ENCODE measurements at places on chromosomes 11 and 22.

- H3K4me3 ChIP-seq, result no peak overlapping the region
- H3K4me1 ChIP-seq, result no peaks in the 10 kb centered on the region
- DNase-seq, result no peak
- H3K27me3 ChIP-seq, result no peaks in the 10 kb centered on the region
- no peaks in the 10 kb centered on the region for H3K36me3 ChIP-seq
- no peak overlapping the region for H3K27ac ChIP-seq
Measured at GRCh38 chr22:25899566-25899965, 157.6 kb downstream of the MYO18B start.

DNA sequence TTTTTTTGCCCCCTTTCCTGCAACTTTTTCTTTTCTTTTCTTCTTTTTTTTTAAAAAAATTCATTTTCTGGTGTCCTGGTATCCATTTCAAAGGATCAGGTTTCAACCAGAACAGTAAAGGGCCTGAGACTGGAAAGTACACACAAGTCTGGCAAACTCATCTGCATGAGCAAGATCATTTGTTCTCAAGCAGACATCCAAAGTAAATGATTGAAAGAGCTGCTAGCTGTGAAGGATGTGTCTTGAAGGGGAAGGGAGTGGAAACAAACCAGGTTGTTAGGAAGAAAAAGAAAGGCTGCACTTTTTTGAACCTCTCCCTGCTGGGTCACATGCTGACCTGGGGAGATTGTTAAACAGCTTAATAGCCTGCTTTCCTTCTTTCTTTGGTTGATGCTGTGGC lies 5.3 kb downstream of the YAP1 start:
- H3K4me1 ChIP-seq, result peaks cover 14% of the 10 kb centered on the region
- DNase-seq, result no peak
- H3K36me3 ChIP-seq, result no peaks in the 10 kb centered on the region

- peaks cover 8% of the 10 kb centered on the region for H3K36me3 ChIP-seq
- H3K27me3 ChIP-seq, result no peaks in the 10 kb centered on the region
- DNase-seq, result no peak
- peaks cover 17% of the 10 kb centered on the region for H3K4me1 ChIP-seq
- H3K4me3 ChIP-seq, result no peak overlapping the region
- peak overlapping the region; percentile 25 for H3K27ac ChIP-seq
Measured at GRCh38 chr22:41696703-41697102, 2.6 kb upstream of the MEI1 start.

DNA sequence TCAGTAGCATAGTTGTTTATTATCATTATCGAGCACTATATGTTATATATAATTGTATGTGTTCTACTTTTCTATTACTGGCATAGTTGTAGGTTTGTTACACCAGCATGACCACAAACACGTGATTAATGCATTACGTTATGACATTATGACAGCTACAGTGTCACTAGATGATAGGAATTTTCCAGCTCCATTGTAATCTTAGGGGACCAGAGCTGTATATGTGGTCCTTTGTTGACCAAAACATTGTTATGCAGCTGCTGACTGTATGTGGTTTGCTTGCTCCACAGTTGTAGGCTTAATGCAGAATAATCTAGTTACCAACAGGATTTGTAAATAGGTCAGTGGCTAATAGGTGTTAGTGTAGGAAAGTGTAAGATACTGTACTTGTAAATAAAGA lies 66.1 kb downstream of the HSD17B12 start:
- H3K4me3 ChIP-seq, result no peak overlapping the region
- H3K36me3 ChIP-seq, result peaks cover 19% of the 10 kb centered on the region
- H3K27ac ChIP-seq, result no peak overlapping the region
- no peaks in the 10 kb centered on the region for H3K27me3 ChIP-seq

DNA sequence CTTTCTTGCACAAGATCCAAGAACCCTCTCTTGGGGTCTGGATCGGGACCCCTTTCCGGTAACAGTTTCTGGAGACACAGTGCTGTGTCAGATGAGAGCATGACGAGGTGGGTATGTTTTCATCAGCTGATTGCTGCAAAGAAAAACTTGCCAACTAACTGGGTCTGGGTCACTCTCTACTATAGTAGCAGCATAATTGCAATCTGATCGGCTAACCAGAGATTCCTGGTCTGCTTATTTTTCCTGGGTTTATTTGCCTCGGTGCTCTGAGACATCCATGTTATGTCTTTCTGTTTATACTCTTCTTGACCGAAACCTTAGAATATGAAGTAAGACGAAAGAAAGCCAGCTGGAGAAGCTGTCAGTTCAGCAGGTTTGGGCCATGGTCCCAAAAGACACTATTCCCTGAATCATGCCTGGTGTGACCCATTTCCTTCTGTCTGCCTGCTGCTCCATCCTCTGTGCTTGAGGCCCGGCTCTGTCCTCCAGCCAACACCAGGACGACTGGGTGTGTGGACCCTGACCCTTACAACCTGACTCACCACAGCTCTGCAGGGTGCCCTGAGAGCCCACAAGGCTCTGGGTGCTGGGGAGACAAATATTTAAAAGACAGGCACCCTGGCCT lies 24.1 kb upstream of the CLMP start:
- H3K27me3 ChIP-seq, result no peaks in the 10 kb centered on the region
- no peaks in the 10 kb centered on the region for H3K36me3 ChIP-seq

DNA sequence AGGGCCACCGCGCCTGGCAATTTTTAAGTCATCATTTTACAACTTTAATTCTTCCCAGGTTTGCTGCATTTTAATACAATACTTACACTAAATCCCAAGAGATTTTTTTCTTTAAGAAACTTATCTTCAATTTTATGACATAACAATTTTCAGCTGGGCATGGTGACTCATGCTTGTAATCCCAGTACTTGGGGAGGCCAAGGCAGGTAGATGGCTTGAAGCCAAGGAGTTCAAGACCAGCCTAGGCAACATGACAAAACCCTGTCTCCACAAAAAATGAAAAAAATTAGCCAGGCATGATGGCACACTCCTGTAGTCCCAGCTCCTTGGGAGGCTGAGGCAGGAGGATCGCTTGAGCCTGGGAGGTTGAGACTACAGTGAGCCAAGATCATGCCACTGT lies 38.8 kb downstream of the CLDN25 start:
- no peaks in the 10 kb centered on the region for H3K27me3 ChIP-seq
- H3K36me3 ChIP-seq, result peaks cover 33% of the 10 kb centered on the region
- no peak overlapping the region for H3K27ac ChIP-seq
- DNase-seq, result no peak

GRCh38 chr11:115576606-115577380 lies 72.6 kb upstream of the CADM1 start:
- no peak overlapping the region for H3K4me3 ChIP-seq
- H3K4me1 ChIP-seq, result no peaks in the 10 kb centered on the region
- no peak overlapping the region for H3K27ac ChIP-seq
- no peaks in the 10 kb centered on the region for H3K36me3 ChIP-seq
- no peak for DNase-seq
- H3K27me3 ChIP-seq, result no peaks in the 10 kb centered on the region

GRCh38 chr11:82045748-82046457 lies 687.8 kb downstream of the FAM181B start:
- H3K36me3 ChIP-seq, result no peaks in the 10 kb centered on the region
- no peaks in the 10 kb centered on the region for H3K4me1 ChIP-seq
- no peak for DNase-seq
- H3K27me3 ChIP-seq, result no peaks in the 10 kb centered on the region

- H3K36me3 ChIP-seq, result no peaks in the 10 kb centered on the region
- H3K27ac ChIP-seq, result no peak overlapping the region
- DNase-seq, result no peak
- H3K4me3 ChIP-seq, result no peak overlapping the region
Measured at GRCh38 chr22:44074337-44074984, 50.4 kb downstream of the PARVB start.

- H3K36me3 ChIP-seq, result no peaks in the 10 kb centered on the region
- H3K27me3 ChIP-seq, result no peaks in the 10 kb centered on the region
- no peak overlapping the region for H3K4me3 ChIP-seq
- H3K27ac ChIP-seq, result peak overlapping the region; percentile 59
- peak; percentile 88 for DNase-seq
Measured at GRCh38 chr11:64181506-64182411, 4.2 kb upstream of the STIP1 start.

GRCh38 chr11:32152216-32152615 lies 61.3 kb downstream of the RCN1 start:
- no peak overlapping the region for H3K27ac ChIP-seq
- H3K4me3 ChIP-seq, result no peak overlapping the region
- DNase-seq, result no peak
- H3K36me3 ChIP-seq, result no peaks in the 10 kb centered on the region

- no peaks in the 10 kb centered on the region for H3K36me3 ChIP-seq
- peaks cover 61% of the 10 kb centered on the region for H3K27me3 ChIP-seq
- H3K4me3 ChIP-seq, result no peak overlapping the region
Measured at GRCh38 chr22:33922349-33922681, 2.0 kb upstream of the LARGE1 start.

- DNase-seq, result no peak
- H3K27me3 ChIP-seq, result no peaks in the 10 kb centered on the region
- H3K4me3 ChIP-seq, result no peak overlapping the region
- no peaks in the 10 kb centered on the region for H3K4me1 ChIP-seq
- H3K36me3 ChIP-seq, result no peaks in the 10 kb centered on the region
- no peak overlapping the region for H3K27ac ChIP-seq
Measured at GRCh38 chr11:93000511-93001476, 31.3 kb downstream of the MTNR1B start.

- H3K27ac ChIP-seq, result no peak overlapping the region
- no peak for DNase-seq
- H3K27me3 ChIP-seq, result no peaks in the 10 kb centered on the region
- H3K4me3 ChIP-seq, result no peak overlapping the region
- no peaks in the 10 kb centered on the region for H3K4me1 ChIP-seq
Measured at GRCh38 chr22:49735901-49736421, 91.7 kb downstream of the BRD1 start.

GRCh38 chr11:61418136-61418535 lies 11.6 kb downstream of the CPSF7 start:
- H3K4me1 ChIP-seq, result peaks cover 21% of the 10 kb centered on the region
- no peaks in the 10 kb centered on the region for H3K27me3 ChIP-seq
- DNase-seq, result peak; percentile 56
- H3K36me3 ChIP-seq, result peaks cover 78% of the 10 kb centered on the region
- H3K27ac ChIP-seq, result peak overlapping the region; percentile 55

GRCh38 chr11:115906171-115906570 lies 402.0 kb upstream of the CADM1 start:
- H3K36me3 ChIP-seq, result no peaks in the 10 kb centered on the region
- no peaks in the 10 kb centered on the region for H3K4me1 ChIP-seq
- no peak for DNase-seq
- H3K27me3 ChIP-seq, result no peaks in the 10 kb centered on the region
- H3K27ac ChIP-seq, result no peak overlapping the region

DNA sequence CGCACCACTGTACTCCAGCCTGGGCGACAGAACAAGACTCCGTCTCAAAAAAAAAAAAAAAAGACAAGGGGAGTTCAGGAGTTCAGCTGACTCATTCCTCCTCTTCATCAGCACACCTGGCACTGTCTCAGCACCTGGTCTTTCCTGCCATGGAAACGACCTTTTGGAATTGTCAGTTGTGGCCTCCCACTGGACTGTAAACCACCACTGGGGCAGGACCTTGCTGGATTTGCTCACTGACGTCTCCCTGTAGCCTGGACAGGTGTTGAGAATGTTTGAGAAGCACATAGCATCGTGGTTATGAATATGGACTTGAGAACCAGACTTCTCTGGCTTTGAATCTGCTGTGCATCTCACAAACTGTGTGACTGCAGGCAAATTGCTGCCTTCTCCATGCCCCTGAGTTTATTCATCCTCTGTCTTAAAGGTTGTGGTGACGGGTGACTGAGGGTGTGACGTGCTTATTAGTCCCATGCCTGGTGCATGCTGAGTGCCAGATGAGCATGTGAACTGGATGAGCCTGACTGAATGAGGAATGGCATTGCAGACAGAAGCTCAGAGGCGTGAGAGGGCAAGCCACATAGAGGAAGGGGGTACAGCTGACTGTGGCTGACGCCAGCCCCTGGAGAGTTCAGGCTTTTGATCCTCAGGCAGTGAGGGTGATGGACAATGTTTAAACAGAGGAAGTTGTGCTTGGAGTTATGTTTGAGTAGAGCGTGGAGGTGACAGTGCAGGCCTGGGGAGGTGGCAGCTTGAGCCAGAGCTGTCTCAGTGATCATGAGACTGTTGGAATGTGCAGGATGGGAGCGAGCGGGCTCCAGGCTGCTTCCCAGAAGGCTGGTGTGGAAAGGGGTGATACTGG lies 12.7 kb downstream of the TOM1 start:
- H3K4me1 ChIP-seq, result peaks cover 27% of the 10 kb centered on the region
- H3K4me3 ChIP-seq, result no peak overlapping the region
- H3K27me3 ChIP-seq, result no peaks in the 10 kb centered on the region
- peak; percentile 33 for DNase-seq

DNA sequence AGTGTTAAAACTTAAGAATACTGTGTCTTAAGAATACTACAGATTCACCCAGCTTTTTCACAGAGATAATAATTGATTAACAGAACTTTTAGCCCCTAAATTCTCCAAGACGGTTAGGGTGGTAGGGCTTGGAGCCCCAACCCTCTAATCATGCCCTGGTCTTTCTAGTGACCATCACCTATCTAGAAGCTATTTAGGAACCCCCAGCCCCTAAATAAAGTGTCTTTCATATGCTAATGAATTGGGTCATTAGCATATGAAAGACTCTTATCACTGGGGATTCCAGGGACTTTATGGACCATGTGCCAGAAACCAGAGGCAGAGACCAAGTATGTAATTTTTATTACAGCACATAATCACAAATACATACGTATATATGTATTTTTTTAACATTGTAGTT lies 999.7 kb upstream of the RAG2 start:
- DNase-seq, result no peak
- no peaks in the 10 kb centered on the region for H3K4me1 ChIP-seq
- H3K36me3 ChIP-seq, result no peaks in the 10 kb centered on the region
- H3K27ac ChIP-seq, result no peak overlapping the region
- no peak overlapping the region for H3K4me3 ChIP-seq
- H3K27me3 ChIP-seq, result no peaks in the 10 kb centered on the region

DNA sequence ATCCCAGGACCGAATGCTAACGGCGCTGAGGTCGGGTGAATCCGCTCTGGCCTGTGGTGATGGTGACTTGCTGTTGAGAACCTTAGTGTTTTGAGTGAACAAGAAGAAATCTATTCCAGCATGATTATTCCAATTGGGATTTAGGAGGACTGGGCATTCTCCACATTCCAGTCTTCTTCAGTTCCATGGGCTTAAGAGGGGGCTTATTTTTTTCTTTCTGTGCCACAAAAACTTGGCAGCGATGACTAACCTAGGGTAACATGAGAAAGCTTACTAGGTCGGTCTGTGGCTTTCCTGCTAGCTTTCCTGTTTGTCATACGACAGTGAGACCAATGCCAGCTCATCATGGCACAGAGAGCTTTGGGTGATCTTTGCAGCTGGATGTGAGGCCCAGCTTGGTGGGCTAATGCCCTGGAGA lies 62.9 kb upstream of the ATXN10 start:
- H3K4me1 ChIP-seq, result peaks cover 30% of the 10 kb centered on the region
- no peaks in the 10 kb centered on the region for H3K36me3 ChIP-seq
- no peak overlapping the region for H3K4me3 ChIP-seq
- peak; percentile 15 for DNase-seq

GRCh38 chr11:27041141-27041899 lies 705 bp downstream of the BBOX1 start:
- no peak for DNase-seq
- H3K27ac ChIP-seq, result no peak overlapping the region
